ENCODE measurements at places on chromosomes 5 and 9.

DNA sequence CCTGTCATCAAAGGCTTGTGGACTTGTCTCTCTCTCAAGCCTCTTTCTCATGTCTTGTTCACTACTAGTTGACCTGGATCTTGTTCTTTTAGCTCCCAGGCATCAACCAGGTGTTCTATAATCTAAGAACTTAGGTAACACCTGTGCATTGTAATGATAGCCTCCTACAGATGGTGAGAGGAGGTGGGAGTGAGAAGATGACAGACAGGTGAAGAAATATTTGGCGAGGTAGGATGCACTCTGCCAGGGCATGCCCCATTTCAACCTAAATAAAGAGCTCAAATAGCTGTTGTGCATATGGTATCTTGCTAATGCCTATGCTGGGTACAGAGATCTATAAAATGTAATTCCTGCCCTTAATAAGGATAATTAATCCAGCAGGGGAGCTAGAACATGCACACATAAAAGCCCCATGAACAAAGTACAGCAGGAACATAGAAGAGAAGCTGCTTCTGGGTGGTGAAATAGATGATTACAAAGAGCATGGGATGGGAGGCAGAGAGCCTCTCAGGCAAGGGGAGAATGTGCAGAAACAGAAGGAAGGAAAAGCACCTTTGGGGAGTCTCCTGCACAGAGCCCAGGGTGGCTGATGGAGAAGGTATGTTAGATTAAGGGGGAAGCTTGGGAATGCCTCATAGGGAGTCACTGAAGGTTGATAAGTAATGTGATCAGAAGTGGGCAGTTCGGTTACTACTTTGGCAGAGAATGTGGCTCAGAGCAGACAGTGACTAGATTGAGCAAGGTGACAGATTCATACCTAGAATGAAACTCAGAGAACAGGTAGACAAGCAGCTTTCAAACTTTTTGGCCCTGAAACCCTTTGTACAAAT lies 28.0 kb upstream of the PLIN2 start:
- no peak for DNase-seq

GRCh38 chr9:9498846-9499245 lies 1114.0 kb downstream of the PTPRD start:
- DNase-seq, result no peak

DNA sequence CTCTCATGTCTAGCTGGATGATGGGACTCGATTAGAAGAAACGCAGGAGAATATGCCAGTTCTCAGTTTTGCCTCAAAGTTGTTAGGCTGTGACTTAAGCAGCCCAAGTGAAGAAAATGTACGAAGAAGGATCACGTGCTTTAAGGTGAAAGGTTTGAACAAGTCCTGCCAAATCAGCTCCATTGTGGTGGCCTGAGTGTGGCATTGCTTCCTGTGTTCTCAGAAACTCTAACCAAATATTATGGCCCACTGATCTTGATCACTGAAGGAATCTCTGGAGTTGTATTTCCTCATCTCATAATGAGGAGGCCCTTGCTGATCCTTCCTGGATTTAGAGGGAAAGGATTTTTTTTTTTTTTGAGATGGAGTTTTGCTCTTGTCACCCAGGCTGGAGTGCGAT lies 44.0 kb downstream of the OTULIN start:
- no peak for DNase-seq

- DNase-seq, result no peak
Observed at GRCh38 chr5:77847814-77848290, 71.7 kb upstream of the TBCA start.

- DNase-seq, result no peak
Observed at GRCh38 chr9:69120380-69121154, 53.5 kb upstream of the TJP2 start.

Data from left hindlimb (tissue), 1 donor.